ENCODE measurements at places on chromosomes 3 and 15.

GRCh38 chr3:45665101-45665572 is 24.1 kb upstream of the SACM1L start:
- DNase-seq: peak; percentile 15

GRCh38 chr3:17967953-17968607 is 225.6 kb upstream of the TBC1D5 start:
- no peak for DNase-seq

GRCh38 chr3:122232485-122232884 is 49.0 kb downstream of the CASR start:
- no peak for DNase-seq

DNA sequence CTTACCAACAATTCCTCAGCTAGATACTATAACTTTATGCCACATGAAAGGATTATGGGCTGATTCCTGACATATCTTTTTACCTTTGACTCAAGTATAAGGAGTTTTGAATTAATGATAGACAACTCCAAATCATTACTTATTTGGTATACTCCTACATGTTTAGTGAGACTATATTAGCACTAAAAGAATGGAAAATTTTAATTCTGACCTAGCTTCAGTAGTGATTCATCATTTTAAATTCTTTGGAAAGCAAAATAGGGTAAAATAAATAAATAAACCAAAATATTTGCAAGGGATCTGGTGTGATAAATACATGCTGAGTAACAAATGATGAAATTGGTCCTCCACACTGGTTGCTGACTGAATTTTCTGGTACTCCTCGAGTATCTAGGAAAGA is 42.3 kb upstream of the VGLL3 start:
- no peak for DNase-seq

GRCh38 chr3:37321863-37322262 is 147.5 kb upstream of the LRRFIP2 start:
- no peak for DNase-seq

GRCh38 chr15:43958861-43959330 is 132.1 kb downstream of the WDR76 start:
- DNase-seq: no peak

DNA sequence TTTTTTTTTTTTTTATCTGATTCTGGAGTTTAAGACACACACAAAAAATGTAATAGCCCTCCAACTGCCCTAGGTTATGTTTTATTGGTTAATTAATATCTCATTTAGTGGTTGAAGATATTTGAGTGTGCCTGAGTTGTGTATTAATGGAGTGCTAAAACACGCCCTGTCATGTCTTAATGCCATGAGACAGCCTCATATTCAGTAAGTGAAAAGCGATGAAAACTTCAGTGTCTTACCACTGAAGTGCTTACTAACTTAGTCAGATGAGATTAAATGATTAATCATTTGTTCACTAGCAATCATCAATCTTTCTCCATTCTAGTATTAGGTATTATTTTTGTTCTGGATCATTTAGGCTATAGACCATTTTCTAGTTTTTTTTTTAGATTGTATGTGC is 544.7 kb upstream of the ROBO2 start:
- no peak for DNase-seq

- no peak for DNase-seq
These were observed 71.8 kb downstream of the FGF7 start for GRCh38 chr15:49494842-49495241.

- DNase-seq: no peak
These were observed 92.2 kb downstream of the APBA2 start for GRCh38 chr15:28978011-28978378.

DNA sequence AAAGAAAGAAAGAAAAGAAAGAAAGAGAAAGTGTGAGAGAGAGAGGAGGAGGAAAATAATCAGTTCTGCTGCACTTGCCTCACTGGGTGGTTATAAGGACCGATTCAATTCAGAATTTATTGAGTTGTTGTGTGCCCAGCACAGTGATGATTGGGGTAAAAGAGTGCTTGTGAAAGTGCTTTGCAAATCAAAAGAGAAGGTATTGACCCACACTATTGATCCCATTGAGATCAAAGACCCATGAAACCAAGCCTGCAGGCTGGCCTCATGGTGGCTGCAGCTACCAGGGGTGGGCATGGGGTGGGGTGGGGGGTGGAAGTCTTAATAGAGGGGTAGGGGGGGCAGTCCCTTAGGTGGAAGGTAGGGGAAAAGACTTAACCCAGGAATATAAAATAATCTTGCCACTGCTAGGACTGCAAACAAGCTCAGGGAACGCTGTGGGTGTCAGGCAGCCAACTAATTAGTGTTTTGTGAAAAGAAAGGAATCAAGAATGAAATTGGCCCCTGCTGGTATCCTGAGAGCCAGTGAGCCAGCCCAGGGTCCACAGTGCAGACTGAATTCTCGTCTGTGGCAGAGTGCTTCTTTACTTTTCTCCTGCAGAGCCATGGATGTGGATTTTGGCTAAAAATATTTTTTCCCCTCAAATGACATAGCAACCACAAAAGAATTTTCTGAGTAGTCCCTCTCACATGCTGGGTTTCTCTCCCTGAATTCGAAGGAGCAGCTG is 34.2 kb downstream of the CLEC3B start:
- no peak for DNase-seq

DNA sequence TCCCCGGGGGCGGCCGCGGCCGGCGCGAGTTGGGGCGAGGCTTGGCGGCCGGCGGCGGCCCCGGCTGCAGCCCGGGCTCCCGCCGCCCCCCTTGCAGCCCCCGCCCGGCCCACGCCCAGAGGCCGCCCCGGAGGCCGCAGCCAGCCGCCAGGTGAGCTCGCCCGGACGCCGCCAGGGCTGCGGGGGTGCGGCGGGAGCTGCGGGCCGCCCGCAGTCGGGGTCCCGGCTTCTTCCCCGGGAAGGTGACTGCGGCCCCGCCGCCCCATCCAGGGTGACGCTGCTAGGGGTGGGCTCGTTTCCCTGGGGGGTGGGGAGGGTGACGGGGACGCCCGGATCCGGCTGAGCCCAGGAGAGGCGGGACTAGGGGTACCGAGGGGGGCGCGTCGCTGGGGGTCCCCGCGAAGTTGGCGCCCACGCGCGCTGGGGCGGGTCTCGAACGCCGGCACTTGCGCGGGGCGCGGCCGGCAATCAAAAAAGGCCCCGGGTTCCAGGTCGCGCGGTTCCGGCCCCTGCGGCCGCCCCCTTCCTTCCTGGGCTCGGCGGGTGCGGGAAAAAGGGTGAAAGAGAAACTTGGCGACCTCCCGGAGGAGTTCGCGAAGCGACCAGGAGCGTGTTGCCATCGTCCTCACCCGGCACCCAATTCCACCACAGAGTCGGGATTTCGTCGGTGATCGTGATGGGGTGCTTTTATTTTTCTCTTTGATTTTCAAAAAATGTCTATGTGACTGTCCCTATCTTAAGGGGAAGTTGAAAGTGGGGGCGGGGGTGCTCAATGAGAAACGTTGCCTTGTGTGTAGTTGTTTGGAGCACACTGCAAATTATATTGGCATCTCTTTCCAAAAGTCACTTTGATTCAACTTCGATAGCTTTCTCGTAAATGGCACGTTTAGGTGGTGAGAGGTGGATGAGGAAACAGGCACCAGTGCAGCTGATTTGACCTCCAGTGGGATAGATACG is 619 bp downstream of the ATXN7 start:
- DNase-seq: no peak

DNA sequence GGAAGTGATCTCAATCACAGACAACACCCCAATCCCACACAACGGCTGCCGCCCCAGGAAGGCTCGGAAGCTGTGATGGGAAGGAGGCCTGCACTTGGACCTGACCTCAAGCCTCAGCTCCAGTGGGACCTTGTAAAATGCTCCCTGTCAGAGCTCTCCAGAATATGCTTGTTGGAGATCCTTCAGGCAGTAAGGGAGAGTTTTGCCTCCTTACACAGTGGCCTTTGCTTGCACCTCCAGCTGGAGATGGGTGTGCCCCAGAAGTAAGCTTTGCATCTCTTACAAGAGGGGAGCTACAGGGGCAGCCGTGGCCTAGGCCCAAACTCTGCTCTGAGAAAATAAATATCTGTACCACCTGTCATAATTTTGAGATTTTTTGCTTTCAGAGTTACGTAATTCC is 10.4 kb downstream of the MRPS11 start:
- no peak for DNase-seq

- DNase-seq: no peak
These were observed 116.3 kb downstream of the VPS13C start for GRCh38 chr15:61943992-61944391.

GRCh38 chr15:77034695-77035489 is 36.0 kb downstream of the TSPAN3 start:
- DNase-seq: no peak

- DNase-seq: no peak
These were observed 209.2 kb upstream of the NR2F2 start for GRCh38 chr15:96121086-96121920.

DNA sequence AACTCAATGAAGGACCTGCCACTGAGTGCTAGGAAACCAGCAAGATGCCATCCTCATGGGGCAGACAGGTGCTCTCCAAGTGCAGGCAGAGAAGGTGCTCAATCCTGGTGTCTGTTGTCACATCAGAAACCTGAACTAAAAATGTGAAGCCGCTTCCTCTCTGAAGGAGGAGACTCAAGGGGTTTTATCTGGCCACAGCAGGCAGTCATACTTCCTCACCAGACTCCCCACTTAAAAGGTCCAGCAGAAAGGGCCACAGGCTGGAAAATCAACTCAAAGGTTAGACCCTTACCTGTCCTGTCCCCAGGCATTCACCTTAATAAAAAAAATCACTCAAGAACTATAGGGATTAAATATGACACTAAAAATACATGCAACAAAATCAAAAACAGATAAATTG is 4.8 kb downstream of the CCDC12 start:
- no peak for DNase-seq

GRCh38 chr15:48458876-48459275 is 127.6 kb downstream of the DUT start:
- DNase-seq: no peak

DNA sequence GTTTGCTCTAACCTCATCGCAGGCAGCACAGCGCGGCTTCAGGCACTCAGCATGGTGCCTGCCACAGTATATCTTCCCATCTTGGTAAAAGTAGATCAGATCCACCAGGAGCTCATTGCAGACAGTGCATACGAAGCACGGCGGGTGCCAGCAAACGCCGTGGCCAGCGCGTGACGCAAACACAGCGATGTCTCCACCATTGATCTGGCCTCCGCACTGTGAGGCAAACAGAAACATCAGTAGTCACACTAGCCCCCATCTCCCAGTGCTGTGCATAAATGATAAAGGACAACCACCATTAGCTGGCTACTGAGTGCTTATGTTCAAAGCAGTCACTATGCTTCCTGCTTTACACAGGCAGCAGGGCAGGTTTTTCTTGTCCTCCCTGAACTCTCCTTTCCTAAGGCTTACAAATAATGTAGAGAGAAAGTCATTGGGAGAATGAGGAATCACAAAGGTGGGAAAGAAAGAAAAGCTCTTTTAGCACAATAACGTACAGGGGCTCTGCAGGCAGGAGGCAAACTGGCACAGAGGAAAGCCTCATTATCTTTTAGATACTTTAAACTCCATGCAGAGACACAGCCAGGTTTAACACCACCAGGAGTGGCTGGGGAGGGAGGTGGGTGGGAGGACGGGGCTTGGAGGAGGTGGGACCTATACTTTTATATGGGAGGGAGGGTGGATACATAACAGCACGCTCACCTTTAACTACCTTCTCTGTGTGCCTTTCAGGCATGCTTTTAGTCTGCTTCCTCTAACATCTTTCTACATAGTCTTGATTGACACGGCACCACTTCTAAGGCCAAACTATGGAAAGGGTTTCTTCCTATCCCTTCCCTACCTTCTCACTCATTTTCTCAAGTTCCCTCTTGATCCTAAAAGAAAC is 67.9 kb downstream of the PRICKLE2 start:
- no peak for DNase-seq

DNA sequence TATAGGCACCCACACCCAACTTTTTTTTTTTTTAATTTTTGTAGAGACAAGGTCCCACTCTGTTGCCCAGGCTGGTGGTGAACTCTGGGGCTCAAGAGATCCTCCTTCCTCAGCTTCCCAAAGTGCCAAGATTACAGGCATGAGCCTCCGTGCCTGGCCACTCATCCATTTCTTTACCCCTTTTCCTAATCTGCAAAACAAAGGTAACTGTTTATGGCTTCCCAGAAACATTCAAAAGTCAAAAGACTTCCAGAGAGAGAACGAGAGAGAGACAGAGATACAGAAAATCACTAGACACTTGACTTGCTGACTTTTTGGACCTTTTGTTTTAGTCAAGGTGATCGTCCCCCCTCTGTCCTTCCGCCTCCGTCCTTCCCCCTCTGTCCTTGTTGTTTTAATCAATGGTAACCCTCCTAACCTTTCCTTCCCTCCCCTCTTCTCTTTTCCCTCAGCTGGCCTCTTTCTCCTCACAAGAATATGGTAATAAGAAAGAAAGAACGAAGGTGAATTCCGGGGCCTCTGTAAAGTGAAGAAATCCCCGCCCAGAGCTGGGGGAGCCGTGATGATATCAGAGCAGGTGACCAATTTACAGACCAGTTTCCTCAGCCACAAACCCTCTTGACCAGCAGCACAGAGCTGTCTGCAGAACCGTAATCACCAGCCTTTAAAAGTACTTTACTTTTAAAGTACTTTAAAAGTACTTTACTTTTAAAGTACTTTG is 21.9 kb downstream of the KLHL6 start:
- DNase-seq: no peak

- no peak for DNase-seq
These were observed 928.8 kb upstream of the ALCAM start for GRCh38 chr3:104437891-104438290.

- peak; percentile 75 for DNase-seq
These were observed 48.7 kb upstream of the VILL start for GRCh38 chr3:37941608-37942508.

- DNase-seq: no peak
These were observed 28.6 kb upstream of the GOLIM4 start for GRCh38 chr3:168124291-168124690.

GRCh38 chr3:9862391-9863057 is 17.5 kb downstream of the CIDEC start:
- DNase-seq: no peak

- no peak for DNase-seq
These were observed 10.7 kb upstream of the CSPG4 start for GRCh38 chr15:75723171-75723846.

DNA sequence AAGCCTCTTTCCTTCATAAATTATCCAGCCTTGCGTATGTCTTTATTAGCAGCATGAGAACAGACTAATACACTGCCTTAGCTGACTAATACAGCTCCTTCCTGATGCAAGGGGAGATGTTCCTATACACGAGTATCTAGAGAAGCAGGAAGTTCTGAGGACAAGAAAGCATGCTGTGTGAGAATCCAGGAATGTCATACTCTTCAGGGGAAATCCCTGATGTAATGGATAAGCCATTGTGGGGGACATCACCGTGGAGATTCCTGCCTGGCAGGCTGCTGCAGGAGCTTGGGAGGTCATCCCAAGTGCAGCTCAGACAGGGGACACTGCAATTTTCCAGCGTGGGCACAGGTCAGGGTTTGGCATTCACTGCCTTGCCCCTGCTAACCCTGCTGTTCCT is 476.9 kb downstream of the NR2F2 start:
- DNase-seq: no peak

DNA sequence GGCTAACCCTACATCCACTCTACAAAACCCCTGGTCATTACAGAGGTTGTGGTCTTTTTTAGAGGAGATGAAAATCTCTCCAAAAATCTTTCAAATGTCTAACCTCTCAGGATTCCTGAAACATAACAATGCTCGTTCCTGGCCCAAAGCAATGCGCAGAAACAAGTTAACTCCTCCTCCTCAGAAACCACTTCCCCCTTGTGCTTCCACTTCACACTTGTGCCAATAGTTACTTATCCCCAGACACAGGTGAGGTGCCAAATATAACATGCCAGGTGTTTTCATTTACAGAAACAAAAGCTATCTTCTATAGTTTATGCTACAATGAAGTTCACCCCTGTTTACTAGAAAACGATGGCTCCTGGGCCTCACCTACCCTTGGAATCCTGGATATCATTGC is 6.2 kb downstream of the NDUFAF1 start:
- DNase-seq: no peak

Data from NCI-H524 treated with DMSO at 0.1 percent for 48 hours (cell line).